Stimulated activated CD8-positive, alpha-beta memory T cell treated with anti-CD3 and anti-CD28 coated beads, Interleukin-15, amount 100 ng/mL, for 1 hour (primary cell): ENCODE measurements at places on chromosomes 16 and 17.

DNA sequence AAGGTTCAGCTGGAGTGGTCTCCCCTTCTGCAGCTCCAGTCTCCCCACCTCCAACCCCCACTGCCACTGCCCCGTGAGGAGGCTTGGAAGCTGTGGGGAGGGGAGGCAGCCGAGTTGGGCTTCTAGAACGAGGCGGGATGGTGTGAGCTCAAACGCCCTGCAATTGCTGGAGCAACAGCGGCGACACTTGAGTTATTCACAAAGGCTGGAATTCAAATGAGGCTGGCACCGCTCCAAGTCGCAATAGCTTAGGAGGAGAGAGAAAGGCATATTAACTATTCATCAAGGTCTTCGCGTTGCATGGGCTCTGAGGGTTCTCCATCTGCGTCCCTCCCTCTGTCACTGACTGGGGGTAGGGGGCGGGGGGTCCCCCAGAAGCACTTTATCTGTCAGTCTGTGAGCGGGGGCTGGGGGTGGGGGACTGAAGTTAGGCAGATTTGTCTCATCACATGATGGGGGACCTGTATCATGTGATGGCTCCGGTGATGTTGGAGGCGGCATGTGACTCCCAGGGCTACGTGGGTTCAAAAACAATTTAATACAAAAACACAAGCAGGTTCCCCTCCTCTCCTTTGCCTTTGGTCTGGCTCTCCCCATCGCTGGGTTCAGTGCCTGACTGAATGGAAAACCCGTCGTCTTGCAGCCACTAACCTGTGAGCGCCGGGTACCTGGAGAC is 70.5 kb downstream of the RBBP6 start:
- no peak for DNase-seq

DNA sequence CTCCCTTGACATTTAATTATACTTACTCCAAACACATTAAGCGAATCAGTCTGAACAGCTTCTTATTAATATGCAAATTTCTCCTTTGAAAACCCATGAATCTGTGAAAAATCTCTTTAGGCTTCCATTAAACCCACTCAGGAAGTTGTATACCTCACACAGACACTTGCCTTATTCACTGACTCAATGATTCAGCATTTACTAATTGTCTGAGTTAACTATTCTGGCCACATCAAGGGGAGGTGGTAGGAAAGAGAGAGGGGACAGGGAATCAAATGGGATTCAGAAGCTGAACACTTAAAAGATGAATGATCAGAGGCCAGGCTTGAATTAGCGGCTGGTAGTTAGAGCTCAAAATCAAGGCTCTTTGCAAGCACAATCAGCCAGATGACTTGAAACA is 70.0 kb downstream of the HS3ST3A1 start:
- no peak for DNase-seq

- DNase-seq: no peak
Observed at GRCh38 chr16:59192551-59193199, 458.6 kb upstream of the GOT2 start.

- no peak for DNase-seq
Observed at GRCh38 chr17:82947051-82947991, 107.5 kb upstream of the ZNF750 start.

DNA sequence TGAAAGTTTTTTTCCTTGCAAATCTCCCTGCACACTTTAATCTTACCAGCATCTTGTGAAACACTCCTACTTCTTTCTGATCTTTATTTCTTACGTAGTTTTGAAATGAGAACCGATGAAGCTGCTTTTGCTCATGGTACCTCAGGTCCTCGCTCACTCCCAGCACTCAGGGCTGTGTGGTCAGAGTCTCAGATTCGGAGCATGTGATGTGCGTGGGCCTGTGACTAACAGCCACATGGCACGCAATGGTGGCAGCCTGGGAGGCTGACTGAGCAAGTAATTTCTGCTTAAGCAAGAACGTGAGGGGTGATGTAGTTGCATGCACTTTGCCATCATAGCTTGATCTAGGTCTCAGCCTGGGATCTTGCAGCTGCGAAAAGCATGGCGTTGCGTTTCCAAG is 624.3 kb downstream of the MAF start:
- no peak for DNase-seq

DNA sequence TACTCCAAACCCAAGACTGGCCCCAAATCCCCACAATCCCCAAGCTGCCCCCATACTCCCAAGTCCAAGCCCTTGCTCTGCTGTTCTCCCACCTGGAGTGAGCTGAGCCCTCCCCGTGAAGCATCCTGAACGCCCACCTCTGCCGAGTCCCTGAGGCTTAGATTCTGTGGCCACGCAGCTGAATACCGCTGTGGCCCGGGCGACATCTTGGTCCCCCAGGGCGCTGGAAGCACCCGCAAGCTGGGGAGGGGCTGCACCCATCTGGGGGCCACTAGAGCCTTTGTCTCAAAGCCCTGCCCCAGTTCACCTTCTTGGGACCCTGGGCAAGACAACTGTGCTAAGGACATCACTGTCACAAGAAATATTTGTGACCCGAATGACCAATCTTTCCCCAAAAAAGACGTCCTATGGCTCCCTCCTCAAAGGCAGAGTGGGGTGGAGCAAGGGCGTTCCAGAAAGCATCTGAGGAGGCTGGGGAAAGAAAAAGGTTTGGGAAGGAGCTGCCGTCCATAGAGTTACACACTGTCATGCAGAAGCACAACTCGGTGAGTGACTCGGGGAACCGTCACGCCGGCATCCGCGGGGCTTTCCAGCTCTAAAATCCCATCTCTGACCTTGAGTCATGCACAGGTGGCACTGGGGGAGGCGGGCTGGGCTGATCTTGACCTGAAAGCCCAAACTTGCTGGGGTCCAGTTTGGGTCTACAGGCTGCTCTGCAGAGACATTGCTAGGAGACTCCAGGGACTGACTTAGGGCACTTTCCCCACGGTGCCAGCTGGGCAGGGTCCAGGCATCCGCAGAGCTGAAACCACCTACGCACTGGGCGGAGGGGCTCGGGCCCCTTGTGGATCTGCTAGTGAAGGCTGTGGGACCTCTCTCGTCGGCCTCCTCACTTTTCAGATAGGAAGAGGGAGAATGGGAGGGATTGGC is 6.6 kb downstream of the PTX4 start:
- DNase-seq: no peak

- DNase-seq: no peak
Observed at GRCh38 chr16:25010542-25010941, 4.6 kb downstream of the ARHGAP17 start.

DNA sequence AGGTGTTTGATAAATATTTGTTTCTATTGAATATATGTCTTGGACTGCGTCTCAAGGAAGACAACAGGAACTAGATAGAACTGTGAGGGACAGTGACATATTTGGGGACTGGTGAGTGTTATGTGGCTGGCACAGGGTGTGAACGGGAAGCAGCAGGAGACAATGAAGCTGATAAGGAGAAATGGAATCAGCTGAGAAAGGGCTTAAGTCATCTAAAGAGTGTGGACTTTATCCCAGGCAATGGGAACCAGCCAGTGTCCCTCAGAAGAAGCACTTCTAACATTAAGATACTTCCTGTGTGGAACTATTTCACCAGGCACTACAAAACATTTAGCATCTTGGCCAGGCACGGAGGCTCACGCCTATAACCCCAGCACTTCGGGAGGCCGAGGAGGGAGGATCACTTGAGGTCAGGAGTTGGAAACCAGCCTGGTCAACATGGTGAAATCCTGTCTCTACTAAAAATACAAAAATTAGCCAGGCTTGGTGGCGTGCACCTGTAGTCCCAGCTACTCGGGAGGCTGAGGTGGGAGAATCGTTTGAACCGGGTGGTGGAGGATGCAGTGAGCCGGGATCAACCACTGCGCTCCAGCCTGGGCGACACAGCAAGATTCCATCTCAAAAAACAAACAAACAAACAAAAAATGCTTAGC is 41.2 kb downstream of the ARHGAP17 start:
- no peak for DNase-seq

GRCh38 chr17:81071761-81072741 is 37.1 kb downstream of the BAIAP2 start:
- DNase-seq: no peak

- no peak for DNase-seq
Observed at GRCh38 chr16:6771956-6772355, 560.7 kb upstream of the RBFOX1 start.

- no peak for DNase-seq
Observed at GRCh38 chr16:4686497-4687210, 6.7 kb upstream of the NUDT16L1 start.

DNA sequence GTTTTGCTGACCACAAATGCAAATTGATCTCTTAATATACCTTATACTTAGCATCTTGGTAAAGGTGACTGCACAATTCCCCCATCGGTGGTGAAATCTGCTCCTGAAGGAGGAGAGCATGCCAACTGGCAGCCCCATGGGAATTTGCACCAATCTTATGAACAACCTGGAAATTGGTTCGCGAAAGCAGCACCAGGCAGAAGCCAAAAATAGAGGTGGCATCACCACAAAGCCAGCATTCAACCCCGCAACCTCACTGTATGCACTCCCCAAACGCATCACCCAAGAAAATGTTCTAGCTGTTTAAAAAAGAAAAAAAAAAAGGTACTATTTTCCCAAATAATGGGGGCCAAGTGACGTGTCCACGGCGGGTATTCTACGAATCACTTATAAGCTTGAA is 213.4 kb downstream of the ZFHX3 start:
- DNase-seq: no peak

DNA sequence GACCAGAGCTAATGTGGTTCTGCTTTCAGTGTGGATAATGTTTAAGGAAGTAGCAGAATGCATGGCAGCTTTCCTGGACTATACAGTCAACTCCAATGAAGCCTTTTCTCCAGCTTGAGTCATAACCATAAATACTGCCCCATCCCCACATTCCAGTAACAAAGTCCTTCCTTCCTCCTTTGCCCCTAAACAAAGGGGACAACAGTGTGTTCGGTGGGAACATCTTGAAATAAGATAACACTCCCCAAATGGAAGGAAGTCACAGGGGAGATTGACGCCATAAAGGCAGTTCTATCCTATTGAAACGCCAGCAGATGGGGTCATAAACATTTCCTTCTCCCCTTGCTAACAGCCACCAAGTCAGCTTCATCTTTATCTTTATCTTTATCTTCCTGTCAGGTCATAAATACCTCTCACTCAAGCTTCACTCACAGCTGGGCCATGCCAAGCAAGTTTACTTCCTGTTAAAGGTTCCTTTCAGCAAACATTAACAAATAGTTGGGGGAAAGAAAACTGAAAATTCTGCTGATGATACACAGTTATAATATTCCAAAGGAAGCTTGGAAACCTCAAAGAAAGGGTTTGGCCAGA is 136.7 kb downstream of the SNX11 start:
- no peak for DNase-seq

- DNase-seq: no peak
Observed at GRCh38 chr17:72126575-72127486, 6.0 kb downstream of the SOX9 start.

DNA sequence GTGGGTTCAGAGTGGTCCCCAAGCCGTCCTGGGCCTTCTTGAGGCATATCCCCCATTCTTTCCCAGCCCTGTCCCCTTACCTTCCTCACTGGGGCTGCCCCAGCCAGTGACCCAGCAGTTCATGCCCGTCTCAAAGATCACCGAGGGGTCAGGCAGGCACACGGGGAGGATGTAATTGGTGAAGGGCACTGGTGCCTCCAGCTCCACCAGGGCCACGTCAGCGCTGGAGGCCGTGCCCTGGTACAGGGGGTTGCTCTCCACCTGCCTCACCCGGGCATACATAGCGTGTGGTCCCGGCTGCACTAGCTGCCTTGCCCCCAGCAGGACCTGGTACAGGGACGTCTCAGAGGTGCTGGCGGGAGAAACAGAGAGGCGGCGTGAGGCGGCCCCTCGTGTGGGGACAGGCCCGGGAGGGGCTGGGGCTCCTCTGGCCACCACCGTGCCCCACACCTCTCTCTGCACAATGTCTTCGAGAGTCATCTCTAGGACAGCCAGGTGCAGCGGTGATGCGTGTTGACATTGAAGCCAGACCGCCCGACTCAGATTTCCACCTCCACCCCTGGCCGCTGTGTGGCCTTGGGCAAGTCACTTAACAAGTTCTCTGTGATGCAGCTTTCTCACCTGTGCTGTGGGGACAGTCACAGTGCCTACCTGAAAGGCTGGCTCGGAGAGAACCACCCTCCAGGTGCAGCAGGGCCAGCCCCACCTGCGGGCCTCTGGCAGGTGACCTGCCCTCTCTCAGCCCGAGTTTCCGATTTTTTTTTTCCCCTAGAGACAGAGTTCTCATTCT is 5.8 kb downstream of the PRSS27 start:
- DNase-seq: no peak

DNA sequence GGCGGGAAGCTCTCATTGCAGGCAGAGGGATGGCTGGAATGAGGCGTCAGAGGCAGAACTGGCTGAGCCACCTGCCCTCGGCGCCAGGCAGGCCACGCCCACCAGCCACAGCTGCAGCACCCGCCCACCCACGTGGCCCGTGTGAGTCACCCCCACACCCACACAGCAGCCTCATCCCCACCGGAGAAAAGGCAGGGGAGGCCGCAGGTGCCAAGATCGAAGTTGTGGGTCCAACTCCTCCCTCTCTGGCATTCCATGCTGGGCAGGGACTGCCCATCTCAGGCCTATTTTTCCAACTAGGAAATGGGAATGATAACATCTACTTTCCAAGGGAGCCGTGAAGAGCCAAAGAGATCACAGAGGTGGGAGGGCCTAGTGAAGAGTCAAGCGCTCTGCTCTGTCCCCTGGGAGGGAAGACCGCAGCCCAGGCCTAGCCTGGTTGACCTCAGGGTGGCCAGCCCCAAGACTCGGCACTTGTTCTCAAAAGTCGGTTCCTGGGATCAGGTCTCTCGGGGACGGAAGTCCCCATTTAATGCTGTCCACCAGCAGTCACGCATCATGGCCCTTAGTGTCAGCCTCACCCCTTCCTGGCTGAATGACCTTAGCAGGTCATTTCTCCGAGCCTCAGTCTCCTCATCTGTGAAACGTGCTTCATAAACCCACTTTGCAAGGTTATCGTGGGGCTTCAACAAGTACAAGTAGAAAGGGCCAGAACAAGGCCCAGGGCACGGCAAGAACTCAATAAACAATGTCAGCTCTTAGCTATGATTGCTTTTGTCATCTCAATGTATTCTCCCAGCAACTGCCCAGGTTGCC is at the start of gene TRPV3:
Gene TRPV3, minus strand, starts transcription at position 45 of the 816 bp plus-strand sequence. CDS start 2,962 bp downstream, outside the sequence.
- DNase-seq: no peak

DNA sequence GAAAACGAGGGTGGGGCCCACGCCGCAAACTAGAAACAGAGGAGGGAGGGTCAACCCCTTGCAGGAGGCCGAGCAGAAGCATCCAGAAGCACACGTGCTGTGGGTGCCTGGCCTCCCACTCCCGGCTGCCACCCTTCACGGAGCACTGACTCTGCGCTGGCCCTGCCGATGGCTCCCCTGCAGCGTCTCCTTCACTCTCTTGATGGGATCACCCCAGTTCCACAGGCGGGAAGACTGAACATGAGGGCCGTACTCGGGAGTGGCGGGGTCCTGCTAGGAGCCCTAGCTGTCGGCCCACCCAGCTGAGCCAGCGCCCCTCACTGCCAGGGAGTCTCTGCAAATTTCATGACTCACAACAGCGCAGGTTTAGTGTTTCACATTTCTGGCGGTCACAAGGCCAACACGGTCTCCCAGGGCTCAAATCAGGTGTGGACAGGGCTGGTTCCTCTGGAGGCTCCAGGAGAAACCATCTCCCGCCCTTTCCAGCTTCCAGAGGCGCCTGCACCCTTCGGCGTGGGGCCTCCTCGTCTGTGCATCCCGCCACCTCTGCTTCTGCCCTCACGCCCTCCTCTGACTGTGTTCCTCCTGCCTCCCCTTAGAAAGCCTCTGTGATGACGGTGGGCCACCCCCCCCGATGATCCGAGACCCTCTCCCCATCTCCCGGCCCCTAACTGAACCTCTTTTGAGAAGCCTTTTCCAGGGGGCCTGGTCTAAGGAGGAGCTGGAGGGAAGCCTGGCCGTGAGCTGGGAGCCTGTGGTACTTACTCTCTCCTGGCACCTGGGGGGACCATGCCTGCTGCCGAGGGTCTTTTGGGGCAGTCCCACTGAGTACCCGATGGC is 2.0 kb downstream of the PTX4 start:
- no peak for DNase-seq
